ENCODE measurements at places on chromosomes 2 and 18.
A peak's percentile ranks its signal among the peaks of the same experiment; 100 is the strongest.

DNA sequence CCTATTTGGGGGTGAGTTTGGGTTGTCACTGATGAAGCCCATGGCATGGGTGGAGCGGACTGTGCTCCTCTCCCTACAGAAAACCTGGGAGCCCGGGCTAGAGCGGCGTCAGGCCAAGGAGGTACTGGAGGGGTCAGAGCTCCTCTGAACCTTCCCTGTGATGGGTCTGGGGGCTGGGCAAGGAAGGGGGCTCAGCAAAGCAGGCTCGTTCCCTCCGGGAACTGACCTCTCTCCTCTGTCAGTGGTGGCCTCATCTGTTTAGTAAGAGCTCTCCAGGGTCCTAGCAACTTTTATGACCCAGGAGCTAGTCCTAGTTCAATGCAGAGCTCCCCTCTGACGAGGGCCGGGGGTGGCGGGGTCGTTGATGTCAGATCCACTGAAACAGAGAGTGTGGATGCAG is 62.4 kb upstream of the OTOF start:
- DNase-seq, result no peak

DNA sequence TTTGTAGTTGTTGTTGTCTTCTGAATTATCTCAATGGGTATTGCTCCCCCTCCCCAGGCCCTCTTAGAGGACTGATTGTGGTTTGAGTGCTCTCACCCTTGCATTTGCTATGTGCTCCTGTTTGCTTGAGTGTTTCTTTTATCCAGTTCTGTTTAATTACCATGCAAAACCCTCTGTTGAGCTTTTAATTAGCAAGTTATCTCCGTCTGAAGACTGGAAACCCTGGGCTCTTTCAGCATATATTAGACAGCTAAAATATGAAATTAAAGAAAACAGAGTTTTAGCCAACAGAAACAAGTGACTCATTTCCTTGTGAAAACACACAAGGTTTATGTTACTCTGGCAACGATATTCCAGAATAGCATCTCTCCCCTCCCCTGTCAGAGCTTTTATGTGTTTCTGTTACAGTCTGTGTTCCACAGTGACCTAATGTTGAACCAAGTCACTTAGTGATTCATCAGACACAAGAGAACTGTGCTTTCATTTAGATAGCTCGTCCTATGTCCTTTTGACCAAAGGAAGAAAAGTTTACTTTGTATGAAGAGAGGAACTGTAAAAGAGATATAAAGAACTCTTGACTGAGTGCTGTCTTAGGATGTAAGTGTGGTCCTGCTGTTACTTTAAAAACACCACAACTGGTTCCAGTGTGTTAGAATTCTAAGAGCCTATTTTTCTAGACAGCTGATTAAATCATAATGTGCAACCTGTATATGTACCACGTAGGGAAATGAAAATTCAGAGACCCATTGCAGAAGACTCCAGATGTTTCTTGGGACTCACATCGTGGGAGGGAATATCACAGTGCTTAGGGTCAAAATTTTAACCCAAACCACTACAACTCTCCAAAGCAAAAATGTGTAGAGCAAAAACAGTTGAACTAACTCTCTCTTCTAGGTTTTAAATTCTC is 172.8 kb upstream of the RBMS1 start:
- DNase-seq, result peak; percentile 3

GRCh38 chr2:204545861-204546735 is 823 bp downstream of the PARD3B start:
- peak; percentile 78 for DNase-seq

DNA sequence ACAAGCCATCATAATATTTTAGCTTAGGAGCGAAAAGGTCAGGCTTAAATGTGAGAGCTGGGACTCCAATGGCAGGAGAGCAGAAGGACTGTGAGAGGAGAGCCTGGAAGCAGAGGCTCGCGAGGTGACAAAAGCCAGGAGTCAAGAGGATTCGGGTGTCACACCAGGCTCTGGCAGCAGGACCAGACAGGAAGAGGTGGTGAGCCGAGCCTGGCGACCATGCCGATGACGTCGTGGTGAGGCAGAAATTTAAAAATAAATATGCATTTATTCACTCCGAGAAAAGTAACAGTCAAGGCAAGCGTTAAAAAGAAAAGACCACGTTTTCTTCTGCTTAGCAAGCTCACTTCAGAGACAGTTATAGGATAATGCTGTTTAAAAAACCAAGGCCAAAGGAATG is 31.3 kb upstream of the ZNF236 start:
- DNase-seq, result no peak

- no peak for DNase-seq
These were observed 377.6 kb upstream of the NETO1 start for GRCh38 chr18:73245345-73245744.
